ENCODE measurements at places on chromosomes 11 and 22.

- H3K27me3 ChIP-seq = no peaks in the 10 kb centered on the region
- H3K4me3 ChIP-seq = no peak overlapping the region
- no peak overlapping the region for H3K27ac ChIP-seq
- no peak for DNase-seq
- no peaks in the 10 kb centered on the region for H3K36me3 ChIP-seq
Measured at GRCh38 chr11:5910540-5910939, 17.5 kb downstream of the OR52E5 start.

DNA sequence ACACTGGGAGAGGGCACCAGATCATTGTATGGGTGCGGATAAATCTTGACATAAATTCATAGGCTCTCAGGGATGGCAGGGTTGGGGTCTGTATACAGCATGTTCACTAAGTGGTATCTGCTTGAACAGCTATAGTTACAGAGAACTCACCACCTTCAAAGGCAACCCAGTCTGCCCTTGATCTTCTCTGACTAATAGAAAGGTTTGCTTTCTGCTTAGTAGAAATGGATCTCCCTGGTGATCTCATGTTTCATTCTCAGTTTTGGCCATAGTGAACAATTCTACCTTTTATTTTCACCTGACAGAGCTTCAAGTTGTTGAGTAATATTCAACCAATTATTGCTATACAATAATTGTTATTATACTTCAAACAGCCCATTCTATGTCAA is 32.4 kb downstream of the CNTF start:
- peaks cover 7% of the 10 kb centered on the region for H3K4me1 ChIP-seq
- H3K27me3 ChIP-seq = peaks cover 4% of the 10 kb centered on the region
- no peak overlapping the region for H3K27ac ChIP-seq
- DNase-seq = no peak
- H3K4me3 ChIP-seq = no peak overlapping the region

DNA sequence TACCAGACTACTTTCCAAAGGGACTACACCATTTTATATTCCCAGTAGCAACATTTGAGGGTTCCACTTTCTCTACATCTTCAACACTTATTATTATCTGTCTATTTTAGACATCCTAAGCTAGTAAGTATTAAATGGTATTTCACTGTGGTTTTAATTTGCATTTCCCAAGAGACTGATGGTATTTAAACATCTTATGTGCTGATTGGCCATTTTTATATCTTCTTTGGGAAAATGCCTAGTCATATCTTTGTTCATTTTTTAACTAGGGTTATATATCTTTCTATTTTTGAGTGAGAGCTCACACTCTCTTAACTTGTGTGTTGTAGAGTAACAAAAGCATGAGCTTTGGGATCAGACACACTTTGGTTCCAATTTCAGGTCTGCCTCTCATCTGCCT is 73.7 kb downstream of the PRCP start:
- DNase-seq = no peak
- peaks cover 1% of the 10 kb centered on the region for H3K36me3 ChIP-seq
- no peaks in the 10 kb centered on the region for H3K4me1 ChIP-seq
- no peaks in the 10 kb centered on the region for H3K27me3 ChIP-seq
- H3K27ac ChIP-seq = no peak overlapping the region
- no peak overlapping the region for H3K4me3 ChIP-seq

DNA sequence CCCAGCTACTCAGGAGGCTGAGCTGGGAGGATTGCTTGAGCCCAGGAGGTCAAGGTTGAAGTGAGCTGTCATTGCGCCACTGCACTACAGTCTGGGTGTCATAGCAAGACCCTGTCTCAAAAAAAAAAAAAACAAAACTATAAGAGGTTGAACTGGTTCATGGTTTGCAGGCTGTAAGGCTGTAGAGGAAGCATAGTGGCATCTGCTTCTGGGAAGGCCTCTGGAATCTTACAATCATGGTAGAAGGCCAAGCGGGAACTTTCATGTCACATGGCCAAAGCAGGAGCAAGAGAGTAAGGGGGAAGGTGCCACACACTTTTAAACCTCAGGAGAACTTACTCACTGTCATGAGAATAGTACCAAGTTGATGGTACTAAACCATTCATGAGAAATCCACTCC is 109.6 kb downstream of the SWAP70 start:
- H3K27ac ChIP-seq = no peak overlapping the region
- peaks cover 5% of the 10 kb centered on the region for H3K36me3 ChIP-seq
- H3K27me3 ChIP-seq = no peaks in the 10 kb centered on the region
- no peaks in the 10 kb centered on the region for H3K4me1 ChIP-seq

DNA sequence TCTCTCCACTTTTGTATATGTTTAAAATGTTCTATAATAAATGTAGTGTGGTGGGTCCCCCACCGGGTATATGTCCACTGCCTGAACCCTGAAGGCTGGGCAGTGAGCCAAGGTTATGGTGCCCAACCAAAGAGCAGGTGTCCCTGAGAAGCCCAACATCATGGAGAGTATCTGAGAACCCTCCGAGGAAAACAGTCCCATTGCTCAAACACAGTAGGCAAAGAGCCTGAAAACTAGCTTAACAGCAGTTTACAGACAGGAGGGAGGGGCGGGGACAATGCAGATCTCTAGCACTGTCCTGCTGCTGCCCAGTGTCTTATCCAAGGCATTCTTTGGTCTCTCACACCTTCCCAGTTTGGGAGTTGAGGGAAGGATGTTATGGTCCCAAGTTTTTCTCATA is 91.0 kb downstream of the TMPRSS5 start:
- no peaks in the 10 kb centered on the region for H3K36me3 ChIP-seq
- H3K27me3 ChIP-seq = peaks cover 20% of the 10 kb centered on the region
- DNase-seq = peak; percentile 14
- no peak overlapping the region for H3K4me3 ChIP-seq

DNA sequence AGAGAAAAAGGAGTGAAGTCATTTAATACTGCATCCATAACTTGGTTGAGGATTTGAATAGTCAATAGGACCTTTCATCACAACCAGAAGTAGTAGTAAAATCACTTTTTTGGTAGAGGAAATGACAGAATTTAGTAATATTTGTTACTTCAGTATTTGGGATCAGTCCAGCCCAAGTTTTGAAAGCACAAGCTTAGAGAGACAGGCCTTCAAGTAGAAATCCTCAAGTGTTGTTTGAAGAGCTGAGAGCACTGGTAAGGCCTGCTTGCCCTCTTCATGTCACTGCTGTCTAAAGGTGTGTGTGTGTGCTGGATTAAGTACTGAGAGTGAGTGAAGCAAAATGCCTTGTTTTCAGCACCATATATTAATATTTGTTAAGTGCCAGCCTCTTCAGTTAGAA is 137.3 kb downstream of the WNT11 start:
- no peak overlapping the region for H3K4me3 ChIP-seq
- H3K4me1 ChIP-seq = no peaks in the 10 kb centered on the region
- DNase-seq = no peak
- H3K36me3 ChIP-seq = peaks cover 8% of the 10 kb centered on the region

- no peak overlapping the region for H3K4me3 ChIP-seq
- H3K27me3 ChIP-seq = peaks cover 2% of the 10 kb centered on the region
- DNase-seq = no peak
- H3K27ac ChIP-seq = no peak overlapping the region
Measured at GRCh38 chr22:33012833-33013450, 45.2 kb downstream of the SYN3 start.

GRCh38 chr11:96396637-96397036 is 6.8 kb downstream of the JRKL start:
- peaks cover 11% of the 10 kb centered on the region for H3K4me1 ChIP-seq
- no peak overlapping the region for H3K27ac ChIP-seq
- no peak for DNase-seq
- peaks cover under 1% of the 10 kb centered on the region for H3K27me3 ChIP-seq

- no peaks in the 10 kb centered on the region for H3K36me3 ChIP-seq
- peaks cover 10% of the 10 kb centered on the region for H3K27me3 ChIP-seq
- no peak overlapping the region for H3K4me3 ChIP-seq
- no peak for DNase-seq
- no peak overlapping the region for H3K27ac ChIP-seq
- no peaks in the 10 kb centered on the region for H3K4me1 ChIP-seq
Measured at GRCh38 chr11:69454018-69454417, 27.4 kb upstream of the LINC01488 start.

- no peaks in the 10 kb centered on the region for H3K27me3 ChIP-seq
- no peak overlapping the region for H3K27ac ChIP-seq
- H3K4me3 ChIP-seq = no peak overlapping the region
- H3K36me3 ChIP-seq = no peaks in the 10 kb centered on the region
Measured at GRCh38 chr11:11401960-11402535, 49.0 kb upstream of the CSNK2A3 start.

DNA sequence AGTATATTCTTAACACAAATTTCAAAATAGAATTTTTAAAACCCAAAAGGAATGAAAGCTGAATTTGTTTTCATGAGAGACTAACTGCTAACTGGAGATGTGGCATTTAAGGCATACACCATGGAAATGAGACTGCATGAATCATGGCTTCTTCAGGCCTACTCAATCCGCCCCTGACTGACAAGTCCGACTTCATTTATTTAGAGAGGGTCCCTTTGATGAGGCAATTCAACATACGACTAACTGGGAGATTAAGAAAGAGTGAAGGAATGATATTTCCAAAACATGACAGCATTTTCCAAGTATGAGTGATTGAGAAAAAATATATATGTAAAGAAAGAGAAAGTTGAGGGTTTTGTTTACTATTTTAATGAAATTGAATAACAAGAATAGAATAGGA is 720.1 kb downstream of the DLG2 start:
- no peak overlapping the region for H3K27ac ChIP-seq
- DNase-seq = no peak
- no peaks in the 10 kb centered on the region for H3K36me3 ChIP-seq
- H3K27me3 ChIP-seq = no peaks in the 10 kb centered on the region
- H3K4me1 ChIP-seq = no peaks in the 10 kb centered on the region
- no peak overlapping the region for H3K4me3 ChIP-seq
